ENCODE measurements at places on chromosomes 4 and X.

DNA sequence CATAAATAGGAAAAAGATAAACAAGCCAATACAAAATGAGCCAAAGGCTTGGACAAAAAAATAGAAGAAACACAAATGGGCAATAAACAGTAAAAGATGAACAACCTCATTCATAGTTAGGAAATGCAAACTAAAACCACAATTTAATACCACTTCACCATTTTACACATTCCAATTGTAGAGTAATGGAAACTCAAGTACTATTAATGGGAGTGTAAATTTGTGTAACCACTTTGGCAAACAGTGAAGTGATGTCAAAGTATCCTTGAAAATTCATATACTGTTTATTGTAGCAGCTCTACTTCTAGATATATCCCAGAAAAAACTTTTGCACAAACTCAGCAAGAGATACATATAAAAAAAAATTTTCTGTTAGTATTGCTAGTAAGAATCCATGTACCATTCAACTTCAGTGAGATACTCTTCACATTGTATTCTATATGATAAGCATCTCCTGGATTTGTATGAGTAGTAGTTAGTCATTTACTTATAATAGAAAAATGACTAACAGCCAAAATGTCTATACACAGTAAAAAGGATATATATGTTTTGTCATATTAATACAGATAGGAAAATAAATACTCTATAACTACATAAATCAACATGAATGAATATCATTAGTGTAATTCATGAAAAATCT lies 229.8 kb downstream of the DKK2 start:
- DNase-seq: no peak

DNA sequence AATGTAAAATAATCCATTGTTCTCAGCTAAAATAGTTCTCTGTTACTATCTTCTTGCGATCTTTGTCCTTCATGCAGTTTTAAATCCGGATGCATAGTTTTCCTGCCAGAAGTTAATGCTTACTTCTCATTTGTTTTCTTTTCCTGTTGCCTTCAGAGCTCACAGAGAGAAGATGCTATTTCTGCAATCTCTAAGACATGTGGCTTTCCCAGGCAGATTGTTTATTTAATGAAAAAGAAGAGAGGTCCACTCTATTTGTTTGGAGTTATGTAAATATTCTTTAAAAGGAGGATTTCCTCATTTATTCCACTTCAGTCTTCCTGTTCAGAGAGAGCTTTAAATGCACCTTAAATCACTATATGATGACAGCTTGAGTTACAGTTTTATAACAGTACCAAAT lies 39.3 kb upstream of the HPGD start:
- no peak for DNase-seq

DNA sequence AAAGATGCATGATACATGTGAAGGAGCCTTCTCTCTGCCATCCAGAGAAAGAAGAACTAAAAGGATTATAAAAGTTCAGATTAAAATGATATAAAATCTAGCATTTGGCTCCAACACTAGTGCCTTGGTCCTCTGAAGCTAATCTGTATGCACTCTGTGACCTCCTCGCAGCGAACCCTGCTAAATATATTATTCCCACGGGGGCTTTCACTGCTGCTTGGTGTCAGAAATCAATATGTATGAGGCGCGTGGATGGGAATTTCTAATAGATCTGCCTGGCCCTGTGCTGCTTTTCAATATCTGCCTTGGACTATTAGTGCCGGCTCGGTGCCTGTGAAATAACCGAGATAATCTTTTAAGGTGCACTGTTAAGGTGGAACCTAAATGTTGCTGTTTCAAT lies 69.7 kb downstream of the CXXC4 start:
- no peak for DNase-seq

DNA sequence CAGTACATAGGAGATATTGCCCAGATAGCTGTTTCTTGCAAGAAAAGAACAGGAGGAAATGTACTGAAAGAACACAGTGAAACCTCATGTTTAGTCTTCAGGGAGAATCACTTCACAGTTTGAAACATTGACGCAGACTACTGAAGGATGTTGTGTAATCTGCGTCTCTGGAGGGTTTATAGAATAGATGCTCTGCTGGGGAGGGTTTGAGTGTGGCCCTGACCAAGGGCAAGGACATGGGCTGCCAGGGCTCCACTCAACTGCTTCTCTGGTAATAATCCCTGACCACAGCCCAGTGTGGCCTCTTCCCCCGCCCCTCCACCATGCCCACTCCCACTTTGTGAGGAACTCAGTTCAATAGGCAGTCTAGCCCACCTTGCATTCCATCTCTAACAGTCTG lies 15.8 kb upstream of the ACE2 start:
- no peak for DNase-seq

- DNase-seq: no peak
Measured at GRCh38 chr4:155207534-155208257, 740 bp upstream of the NPY2R start.

DNA sequence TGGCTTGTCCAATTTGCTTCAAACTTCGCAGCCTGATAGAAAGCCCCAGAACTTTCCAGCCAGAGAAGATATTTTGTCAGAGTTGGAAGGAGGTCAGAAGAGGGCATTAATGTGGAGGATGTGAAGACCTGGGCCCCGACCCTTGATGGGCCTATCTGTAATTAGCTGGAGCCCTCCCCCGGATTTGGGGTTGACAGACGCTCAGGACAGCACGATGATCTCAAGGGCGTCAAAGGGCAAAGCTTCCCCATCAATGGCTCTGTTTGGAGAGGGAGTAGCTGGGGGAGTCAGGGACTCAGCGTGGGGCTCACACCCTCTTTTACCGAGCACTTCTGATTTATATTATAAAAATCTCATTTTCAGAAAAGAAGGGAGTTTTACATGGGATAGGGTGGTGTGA lies 59.0 kb upstream of the PPP2R3B start:
- DNase-seq: no peak
